Mammary epithelial cell (primary cell): ENCODE measurements at places on chromosomes 11 and 22.

GRCh38 chr11:64592234-64592615, 1.2 kb downstream of the SLC22A12 start:
- DNase-seq = no peak

GRCh38 chr11:120801801-120802689, 221.9 kb upstream of the TBCEL start:
- peak; percentile 40 for DNase-seq

- DNase-seq = no peak
Observed at GRCh38 chr11:134846328-134847082, 434.5 kb upstream of the B3GAT1 start.

DNA sequence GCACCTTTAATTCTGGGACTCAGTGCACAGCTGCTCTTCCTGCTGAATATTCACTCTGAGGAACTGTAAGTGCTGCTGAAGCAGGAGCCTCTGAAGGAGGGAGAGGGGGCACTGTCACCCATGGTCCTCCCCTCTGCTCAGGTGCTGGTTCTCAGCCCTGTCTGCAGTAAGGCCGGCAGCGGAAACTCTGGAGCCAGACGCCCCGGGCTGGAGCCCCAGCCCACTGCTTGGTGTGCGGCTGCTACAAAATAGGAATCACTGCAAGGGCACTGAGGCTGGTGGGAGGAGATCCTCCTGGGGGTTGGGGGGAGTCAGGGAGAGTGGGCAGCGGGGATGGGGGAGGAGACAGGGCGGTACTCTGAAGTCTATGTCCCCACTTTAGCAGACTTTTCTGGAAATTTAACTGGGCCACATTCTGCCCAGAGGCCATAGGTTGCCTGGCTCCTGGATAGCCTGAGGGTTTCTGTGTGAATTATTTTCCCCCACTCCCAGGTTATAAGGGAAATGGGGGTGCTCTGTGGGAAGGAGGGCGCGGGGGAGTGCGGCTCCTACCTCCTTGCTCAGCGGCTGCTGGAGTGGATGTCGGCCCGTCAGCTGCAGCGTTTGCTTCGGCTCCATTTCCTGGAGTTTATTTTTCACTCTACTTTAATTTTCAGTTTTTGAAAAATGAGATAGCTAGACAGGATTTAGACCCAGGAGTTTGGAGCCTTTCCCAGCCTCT, 33.6 kb downstream of the TBC1D22A start:
- no peak for DNase-seq

- no peak for DNase-seq
Observed at GRCh38 chr22:41957941-41958556, 6.1 kb downstream of the SMIM45 start.

DNA sequence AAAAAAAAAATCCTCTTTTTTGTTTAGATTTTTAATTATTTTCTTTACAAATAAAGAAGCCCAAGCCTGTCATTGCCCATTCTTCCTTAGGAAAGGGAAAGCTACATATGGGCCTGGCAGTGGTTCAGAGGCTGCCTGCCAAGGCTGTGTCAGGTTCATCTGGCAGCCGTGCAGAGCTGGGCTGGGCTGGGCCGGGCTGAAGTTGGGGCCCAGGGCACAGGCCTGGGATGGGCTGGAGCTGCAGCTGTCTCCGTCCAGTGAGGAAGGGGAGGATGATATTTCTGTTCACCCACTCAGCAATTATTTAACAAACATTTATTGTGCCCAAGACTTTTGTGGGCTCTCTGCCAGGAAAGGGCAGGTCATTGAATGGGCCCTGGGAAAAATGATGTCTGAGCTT, 4.6 kb downstream of the PRR5L start:
- no peak for DNase-seq

DNA sequence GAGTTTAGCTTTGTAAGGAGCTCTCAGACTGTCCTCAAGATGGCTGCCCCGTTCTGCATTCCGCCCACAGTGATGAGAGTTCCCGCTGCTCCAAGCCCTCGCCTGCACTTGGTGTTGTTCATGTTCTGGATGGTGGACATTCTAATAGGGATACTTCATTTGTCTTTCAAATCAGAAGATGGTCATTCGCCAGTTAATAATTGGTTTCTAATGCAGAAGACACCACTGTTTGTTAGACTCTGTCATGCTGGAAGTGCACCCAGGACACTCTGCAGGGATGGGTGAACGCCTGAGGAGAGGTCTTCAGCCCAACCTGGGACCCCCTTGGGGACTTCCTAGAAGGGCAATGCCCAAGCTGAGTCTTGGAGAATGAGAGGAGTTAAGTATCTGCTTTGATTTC, 836.4 kb downstream of the TBC1D22A start:
- DNase-seq = no peak

GRCh38 chr11:46045811-46046210, 75.4 kb downstream of the PHF21A start:
- no peak for DNase-seq

GRCh38 chr22:37184380-37184755, 3.7 kb downstream of the C1QTNF6 start:
- DNase-seq = no peak

DNA sequence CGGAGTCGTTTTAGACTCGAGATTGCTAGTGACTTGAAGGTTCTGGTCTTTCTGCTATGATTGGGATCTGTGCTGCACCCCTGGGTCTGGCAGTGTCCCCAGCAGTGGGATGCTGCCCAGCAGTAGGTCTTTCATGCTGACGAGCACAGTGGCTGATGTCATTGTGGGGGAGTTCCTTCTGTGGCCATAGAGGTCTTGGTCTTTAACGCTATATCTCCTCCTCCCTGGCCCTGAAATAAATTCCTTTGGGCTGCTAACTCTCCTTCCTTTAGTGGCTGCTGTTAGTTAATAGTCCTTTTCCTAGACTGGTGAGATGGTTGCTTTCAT, 136.3 kb downstream of the TEAD1 start:
- DNase-seq = no peak

DNA sequence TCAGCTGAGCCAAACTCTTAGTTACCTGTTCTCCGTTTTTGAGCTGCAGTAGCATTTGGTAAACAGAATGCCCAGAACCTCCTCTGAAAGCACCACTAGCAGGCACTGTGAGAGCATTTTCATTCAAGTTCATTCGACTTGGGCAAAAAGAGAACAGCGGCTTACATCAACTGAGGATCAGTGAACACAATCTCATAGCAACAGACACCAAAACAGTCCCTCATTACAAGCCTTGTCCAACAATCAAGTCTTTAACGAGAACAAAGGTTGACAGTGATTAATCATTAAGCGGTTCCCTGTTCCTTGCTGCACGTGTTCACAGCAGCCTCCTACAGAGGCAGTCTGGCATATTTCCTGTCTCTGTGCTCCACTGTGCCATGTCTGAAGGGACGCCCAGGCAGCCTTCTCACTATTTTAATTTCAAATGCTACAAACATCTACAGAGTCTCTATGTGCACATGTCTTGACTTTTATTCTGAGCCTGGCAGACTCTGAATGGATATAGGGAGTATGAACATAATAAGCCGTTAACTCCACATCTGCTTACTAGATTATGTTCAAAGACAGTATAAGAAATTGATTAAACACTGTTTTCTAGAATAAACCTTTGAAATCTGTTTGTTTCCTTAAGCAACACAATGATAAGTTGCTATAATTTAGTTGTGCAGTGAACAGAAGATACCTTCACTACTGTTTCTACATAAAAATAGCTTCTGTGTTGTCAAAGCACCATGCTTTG, 88.3 kb upstream of the MTMR2 start:
- peak; percentile 81 for DNase-seq

DNA sequence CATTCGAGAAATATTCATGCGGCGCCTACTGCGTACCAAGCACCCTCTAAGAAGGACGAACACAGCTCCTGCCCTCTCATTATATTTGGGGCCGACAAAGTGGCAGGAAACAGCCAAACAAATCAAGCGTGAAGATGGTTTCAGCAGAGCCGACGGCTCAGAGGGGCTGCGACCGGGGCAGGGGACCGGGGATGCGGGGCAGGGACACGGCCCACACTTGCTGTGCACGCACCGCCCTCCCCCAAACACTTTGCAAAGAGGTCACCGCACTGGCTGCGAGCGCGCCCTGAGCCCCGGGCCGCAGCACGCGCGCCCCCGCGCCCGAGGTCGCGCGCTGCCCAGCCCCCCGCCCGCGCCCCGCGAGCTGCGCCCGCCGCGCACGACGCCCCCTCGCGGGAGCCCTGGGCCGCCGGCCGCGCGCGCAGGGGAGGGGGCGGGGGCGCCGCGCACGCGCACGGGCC, 255 bp upstream of the SYNGR1 start:
- DNase-seq = no peak

- no peak for DNase-seq
Observed at GRCh38 chr11:124935548-124936514, at the start of gene HEPACAM. HEPACAM (minus strand) TSS chr11:124936047; CDS start chr11:124936006, 41 bp downstream.

GRCh38 chr11:15742626-15743519, 613.5 kb downstream of the SOX6 start:
- peak; percentile 9 for DNase-seq

GRCh38 chr11:117876341-117877119, at the start of gene FXYD6:
FXYD6 (minus strand) TSS chr11:117876658; CDS start chr11:117842776, 33,882 bp downstream.
- DNase-seq = no peak

GRCh38 chr11:66077927-66078326, 7.9 kb downstream of the PACS1 start:
- no peak for DNase-seq

GRCh38 chr11:78330361-78330760, 87.3 kb downstream of the GAB2 start:
- DNase-seq = no peak

DNA sequence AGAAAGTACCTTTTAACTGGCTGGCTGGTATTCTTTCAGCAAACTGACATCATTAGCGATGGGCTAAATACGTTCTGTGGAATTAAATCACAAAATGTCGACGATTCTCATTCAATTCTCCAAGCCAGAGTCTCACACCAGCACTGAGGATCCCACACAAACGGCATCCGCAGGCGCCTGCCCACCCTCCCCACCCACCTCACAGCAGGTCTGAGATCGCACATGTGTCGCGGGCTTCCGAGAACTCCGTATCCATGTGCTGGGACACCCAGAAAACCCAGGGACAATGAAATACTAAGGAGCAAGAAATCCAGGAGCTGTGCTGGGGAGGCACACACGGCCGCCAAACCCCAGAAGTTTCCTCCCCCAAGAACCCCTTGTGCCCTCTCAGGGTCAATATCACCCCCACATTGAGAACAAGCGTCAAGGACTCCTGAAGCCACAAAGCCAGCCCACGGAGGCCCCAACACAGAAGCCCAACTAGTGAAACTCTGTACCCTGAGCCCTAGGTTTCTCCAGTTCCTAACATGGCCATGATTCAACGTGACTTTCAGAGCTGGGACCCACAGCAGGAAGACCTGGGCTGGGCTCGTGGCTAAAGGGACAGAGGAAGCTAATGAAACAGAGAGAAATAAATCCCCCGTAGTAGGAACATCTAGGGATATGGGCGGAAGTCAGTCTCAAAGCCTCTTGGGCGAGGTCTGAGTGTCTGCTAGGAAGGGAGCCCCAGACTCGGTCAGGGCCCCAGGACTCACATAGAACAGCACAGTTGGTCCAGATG, 8.0 kb downstream of the TOLLIP start:
- DNase-seq = no peak

DNA sequence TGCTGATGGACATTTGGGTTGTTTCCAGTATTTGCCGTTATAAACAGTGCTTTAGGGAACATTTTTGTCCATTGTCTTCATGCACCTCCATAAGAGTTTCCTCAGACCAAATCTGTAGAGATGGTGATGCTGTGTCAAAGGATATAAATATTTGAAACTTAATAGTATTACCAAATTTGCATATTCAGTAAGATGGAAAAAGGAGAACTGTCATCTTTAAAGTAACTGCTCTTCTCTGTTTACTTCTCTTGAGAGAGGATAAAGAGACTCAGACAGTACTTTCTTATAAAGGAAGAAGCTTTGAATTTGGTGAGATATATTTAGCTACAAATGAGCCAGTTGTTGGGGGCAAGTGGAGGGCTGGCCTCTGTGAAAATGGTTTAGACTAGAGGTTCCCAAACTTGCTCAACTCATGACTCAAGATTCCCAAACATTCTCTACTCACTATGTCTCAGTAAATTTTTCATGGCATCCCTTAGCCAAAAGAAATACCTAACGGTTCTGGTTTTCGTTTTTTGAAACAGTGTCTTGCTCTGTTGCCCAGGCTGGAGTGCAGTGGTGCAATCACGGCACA, 26.2 kb downstream of the SHISA8 start:
- DNase-seq = no peak

DNA sequence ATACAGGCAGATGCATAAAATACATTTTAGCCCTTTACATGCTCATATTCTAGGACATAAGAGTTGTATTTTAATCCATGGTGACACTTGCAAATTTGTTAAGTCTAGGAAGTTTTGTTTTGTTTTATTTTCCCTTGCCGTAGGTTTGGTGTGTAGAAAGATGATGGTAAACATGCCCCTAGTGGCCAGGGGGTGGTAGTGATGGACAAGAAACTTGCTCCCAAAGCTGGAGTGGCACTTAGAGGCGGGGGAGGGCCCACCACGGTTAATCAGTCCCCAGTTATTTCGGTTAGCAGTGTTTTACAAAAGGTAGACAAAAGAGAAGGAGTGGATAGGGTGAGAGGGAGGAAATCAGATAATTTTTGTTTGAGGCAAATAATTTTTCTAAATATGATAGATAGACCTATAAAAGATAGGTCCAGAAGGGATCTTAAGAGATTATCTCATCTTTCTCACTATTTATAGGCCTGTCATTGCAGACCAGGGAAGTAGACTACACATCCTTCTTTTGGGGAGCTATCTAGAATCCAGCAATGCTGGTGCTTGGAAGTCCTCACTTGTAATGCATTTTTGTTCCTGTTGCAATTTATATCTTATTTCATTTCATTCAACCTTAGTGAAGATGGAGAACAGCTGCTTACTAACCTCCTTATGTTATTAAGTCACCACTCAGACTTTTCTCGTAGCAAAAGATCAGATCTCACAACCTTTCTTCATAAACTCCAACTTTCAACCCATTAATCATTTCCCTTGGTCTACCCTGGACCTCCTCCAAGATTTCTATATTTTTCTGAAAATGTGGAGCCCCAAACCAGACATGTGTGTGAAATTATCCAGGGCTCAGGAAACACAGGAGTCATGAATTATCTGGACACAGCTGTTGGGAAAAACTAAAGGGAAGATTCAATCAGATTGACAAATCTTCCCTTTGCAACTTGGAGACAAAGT, 5.9 kb upstream of the BDNF start:
- DNase-seq = no peak

GRCh38 chr22:38696606-38697424, 3.9 kb downstream of the JOSD1 start:
- peak; percentile 88 for DNase-seq

DNA sequence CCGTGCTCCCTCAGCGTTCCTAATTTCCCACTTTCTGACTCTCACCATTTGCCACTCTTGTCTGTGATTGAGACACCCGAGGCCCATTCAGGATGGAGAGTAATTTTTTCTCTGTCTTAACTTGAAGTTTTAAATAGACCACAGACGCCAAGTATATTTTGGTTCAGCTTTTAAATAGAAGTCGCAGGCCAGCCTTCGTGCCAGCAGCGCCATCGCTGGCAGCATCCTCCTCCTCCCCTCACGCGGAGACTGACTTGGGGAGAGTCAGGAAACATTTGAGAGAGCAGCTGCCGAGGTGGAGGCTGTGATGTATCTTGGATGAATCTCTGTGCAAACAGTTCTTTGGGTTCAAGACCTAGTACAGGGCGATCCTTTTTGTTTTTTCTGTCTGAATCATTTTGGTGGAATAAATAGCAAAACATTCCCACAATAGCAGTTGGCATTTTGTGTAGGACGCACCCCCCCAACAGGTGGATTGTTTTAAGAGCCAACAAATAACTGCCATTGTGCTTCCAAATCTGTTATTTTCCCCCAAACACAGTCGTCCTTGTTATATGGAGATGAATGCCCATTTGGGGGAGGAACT, 889 bp upstream of the DMC1 start:
- DNase-seq = peak; percentile 43

- DNase-seq = no peak
Observed at GRCh38 chr22:19853879-19854777, 546 bp downstream of the GNB1L start.
